ENCODE measurements at places on chromosomes 12 and 14. TPM values are rescaled to one million over a fixed set of nuclear protein-coding genes. Genes with fewer than 3 reads are reported as not detected.

DNA sequence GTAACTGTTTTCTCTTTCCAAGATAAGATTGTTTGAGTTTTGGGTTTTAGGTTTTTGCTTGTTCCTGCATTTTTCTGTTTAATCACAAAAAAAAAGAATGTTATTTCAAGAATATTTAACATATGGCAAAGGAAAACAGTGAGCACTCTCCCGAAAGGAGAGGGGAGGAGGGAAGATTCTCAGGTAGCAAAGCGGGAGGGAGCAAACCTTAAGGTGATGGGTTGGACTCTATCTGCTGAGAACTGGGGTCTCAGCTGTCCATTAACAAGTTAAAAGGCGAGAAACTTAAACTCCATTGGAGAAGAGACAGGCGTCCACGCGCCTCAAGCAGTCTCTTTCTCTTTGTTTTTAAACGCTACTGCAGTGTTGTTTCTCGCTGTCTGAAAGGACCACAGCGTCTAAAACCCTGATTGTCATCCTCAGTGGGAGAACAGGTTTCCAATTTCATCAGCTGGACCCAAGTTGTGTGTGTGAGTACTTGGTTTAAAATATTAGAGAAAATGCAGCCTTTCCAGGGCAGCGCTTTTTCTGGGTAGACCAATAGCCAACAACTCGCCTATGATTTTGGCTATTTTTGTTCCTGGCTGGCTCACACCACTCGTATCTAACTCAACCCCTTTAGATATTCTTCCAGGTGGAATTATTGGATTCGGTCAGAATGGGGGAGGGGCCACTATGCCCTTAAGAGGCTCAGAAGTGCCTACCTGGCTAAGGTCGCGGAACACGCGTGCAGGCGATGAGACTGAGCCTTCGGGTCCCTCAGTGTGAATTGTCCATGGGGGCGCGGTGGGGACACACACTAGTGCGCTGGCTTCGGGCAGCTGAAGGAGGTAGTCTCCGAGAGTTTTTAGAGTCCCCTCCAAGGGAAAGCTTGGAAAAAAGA lies 8.2 kb downstream of the SIX1 start:
- no peak for DNase-seq

- no peak for DNase-seq
These were observed 6.2 kb downstream of the COA8 start for GRCh38 chr14:103568952-103569351.

The TXNDC16 gene
- 3.8 TPM for polyA plus RNA-seq

The TOMM20L gene
- polyA plus RNA-seq, result not detected

GRCh38 chr14:99256483-99256874 lies 15.5 kb downstream of the BCL11B start:
- no peak for DNase-seq

The TPPP2 gene
- not detected for polyA plus RNA-seq

DNA sequence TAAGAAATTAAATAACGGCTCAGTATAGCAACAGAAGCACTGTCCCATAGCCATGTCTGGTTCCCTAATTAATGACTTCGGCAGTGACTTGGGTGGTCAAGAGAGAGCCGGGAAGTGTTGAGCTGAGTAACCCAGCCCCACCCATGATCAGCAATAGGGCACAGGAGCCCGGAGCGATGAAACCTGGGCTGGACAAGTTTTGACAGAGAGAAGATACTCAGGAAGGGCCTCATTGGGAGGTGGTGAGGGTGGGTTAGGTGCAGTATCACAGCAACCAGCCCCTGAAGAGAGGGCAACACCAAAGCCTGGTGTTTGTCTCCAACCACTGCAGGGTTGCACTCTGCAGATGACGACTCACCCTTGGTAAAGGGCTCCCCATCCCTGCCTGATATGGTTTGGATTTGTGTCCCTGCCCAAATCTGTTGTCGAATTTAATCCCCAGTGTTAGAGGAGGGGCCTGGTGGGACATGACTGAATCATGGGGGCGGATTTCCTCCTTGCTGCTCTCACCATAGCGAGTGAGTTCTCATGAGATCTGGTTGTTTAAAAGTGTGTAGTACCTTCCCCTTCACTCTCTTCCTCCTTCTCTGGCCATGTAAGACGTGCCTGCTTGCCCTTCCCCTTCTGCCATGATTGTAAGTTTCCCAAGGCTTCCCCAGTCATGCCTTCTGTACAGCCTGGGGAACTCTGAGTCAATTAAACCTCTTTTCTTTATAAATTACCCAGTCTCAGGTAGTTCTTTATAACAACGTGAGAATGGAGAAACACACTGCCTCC lies 124.9 kb upstream of the MED13L start:
- DNase-seq, result no peak

DNA sequence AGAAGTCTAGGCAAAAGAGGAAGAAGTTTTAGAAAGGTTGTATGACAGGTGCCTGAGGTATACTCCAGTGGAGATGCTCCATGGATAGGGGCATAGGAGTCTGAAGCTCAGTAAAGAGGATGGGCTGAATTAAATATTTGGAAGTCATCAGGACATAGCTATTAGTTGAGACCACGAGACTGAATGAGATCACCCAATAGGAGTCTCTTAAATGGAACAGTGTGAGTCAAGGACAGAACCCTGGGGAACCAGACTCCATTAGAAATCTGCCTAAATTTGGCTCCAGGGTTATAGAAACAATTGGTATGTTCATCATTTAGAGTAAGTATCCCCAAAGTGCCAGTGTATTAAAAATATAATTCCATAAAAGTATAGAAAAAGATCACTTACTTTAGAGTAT lies 172.6 kb downstream of the PRKCH start:
- no peak for DNase-seq
